ENCODE measurements at places on chromosomes 7 and 10.

DNA sequence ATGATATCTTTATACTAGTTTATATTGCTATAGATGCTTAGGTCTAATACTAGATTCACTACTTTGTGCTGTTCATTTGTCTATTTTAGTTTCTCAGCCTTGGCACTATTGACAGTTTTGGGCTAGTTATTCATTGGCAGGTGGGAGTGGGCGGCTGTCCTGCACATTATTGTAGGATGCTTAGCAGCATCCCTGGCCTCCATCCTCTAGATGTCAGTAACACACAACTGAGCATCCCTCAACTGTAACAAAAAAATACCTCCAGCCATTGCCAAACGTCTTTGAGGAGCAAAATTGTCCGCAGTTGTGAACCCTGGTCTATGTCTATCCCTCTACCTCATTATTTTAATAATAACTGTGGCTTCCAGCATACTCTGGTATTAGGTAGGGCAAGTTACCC is 34.4 kb upstream of the PNLIP start:
- no peak for DNase-seq

- peak; percentile 28 for DNase-seq
These were observed 164.6 kb upstream of the SH2B2 start for GRCh38 chr7:102122026-102122425.

- DNase-seq: no peak
These were observed 285.7 kb downstream of the ZEB1 start for GRCh38 chr10:31604646-31605170.

DNA sequence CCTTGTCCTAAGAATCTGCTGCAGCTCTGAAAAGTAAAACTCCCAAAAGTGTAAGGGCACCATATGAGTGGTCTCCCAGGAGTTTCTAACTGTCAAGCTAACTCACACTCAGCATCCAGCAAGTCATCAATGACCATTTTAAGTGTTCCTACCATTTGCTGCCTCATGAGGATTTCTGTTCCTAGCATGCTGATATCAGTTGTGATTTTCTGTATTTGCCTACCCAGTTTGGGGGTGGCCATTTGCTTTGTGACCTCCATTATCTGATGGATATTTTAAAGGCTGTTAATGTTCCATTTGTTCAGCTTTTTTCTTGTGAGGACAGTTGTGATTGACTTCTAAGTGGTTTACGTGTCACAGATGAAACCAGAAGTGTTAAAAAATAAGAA is 2.9 kb downstream of the FAM24B start:
- DNase-seq: no peak

- DNase-seq: no peak
These were observed 86.8 kb upstream of the CACNA2D1 start for GRCh38 chr7:82530361-82530760.

DNA sequence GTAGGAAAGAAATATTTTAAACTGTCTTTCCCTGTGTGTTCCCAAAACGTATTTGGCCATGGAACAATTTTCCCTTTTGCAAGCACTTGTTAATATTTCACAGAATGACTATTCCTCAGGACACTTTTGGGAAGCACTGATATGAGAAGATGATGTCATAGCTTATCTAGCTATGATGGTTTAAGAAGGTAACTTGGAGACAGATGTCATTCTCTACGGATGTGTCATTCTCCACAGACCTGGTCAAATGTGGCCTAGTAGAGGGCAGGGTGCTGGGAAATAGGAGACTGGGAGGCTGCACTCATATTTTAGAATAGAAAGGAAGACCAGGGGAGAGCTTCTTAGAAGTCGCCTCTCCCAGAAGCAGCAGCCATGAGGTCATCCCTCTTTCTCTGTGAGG is 220.7 kb upstream of the GLI3 start:
- peak; percentile 59 for DNase-seq

DNA sequence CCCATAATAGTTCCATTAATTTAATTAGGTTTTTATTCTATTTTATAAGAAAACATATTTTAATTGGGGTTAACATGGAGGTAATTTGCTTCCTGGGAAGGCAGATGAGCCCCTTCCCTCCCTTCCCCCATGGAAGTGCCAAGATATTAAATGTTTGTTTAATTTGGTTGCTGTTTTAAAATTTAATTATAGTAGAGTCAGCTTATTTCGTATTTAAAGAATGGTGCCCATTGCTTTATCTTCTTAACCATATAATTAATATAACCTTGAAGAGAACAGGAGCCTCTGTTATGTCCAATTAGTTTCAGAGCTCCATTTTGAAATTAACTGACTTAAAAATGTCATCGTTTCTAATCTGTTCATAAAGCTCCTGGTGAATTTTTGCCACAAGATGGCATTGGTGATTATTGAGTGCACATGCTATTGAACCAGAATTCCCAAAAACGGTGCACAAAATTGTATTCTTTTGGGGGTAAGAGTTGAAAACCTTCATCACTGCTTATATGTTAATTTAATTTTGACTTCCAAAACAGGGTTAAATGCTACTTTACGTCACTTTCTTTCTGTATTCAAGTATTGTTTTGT is 26.0 kb downstream of the KLHDC10 start:
- no peak for DNase-seq

DNA sequence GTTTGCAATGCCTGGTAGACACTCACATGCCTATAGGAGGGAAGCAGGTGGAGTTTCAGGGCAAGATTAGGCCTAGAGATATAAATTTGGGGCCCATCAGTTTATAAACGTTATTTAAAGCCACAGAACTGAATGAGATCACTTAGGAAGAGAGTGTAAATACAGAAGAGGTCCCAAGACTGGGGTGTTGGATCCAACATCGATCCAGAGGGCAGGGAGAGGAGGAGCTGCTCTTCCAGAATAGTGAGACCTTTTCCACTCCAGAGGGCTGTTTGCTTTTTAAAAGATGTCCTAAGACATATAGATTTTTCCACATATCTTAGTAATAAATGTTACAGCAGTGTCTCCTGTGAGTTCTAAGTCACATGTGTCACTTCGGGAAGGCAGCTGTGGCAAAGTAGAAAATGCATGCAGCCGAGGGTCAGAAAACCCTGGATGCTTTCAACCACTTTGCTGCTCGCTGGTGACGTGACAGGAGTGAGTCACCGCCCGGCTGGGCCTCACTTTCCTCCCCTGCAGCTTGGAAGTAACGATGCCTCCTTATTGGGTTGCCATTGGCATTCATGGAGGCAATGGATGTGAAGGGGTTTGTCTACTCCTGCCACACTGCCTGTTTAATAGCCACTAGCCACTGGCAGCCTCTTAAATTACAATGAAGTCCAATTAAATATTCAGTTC is 95.4 kb downstream of the TRIL start:
- no peak for DNase-seq

- DNase-seq: no peak
These were observed 153.4 kb upstream of the FEZF1 start for GRCh38 chr7:122457969-122458368.

DNA sequence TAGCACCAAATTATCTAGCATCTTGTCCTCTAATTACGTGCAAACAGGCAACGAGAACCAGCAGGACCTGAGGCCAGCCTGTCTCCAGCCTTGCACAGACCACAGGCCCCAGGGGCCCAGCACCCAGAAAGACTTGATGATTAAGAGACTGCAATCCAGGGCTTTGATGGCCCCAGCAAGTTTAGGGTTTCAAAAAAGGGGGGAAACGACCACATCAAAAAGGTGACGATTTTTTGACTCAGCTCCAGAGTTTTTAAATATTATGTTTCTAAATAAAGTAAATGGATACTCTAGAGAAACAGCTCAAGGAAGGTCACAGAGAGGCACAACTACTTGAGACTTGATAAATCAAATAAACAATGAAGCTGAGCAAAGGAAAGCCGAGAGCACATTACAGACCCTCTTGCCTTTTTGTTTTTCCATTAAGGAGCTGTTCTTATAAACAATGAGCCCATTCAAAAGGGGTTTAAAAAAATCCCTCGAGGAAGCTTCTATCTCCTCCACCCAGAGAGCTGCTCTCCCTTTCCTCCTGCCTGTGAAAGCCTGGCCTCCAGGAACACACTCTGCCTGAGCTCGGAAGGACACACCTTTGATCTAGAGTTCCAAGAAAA is 44.1 kb downstream of the GLI3 start:
- DNase-seq: no peak

GRCh38 chr10:2966134-2966533 is 101.2 kb upstream of the PFKP start:
- no peak for DNase-seq

- DNase-seq: no peak
These were observed 196.0 kb upstream of the TMEM72 start for GRCh38 chr10:44715136-44715535.

GRCh38 chr7:29105191-29105590 is 41.1 kb downstream of the CPVL start:
- peak; percentile 57 for DNase-seq

GRCh38 chr10:99742701-99743100 is 10.7 kb downstream of the CUTC start:
- DNase-seq: no peak

GRCh38 chr7:113141803-113142202 is 23.4 kb upstream of the SMIM30 start:
- DNase-seq: no peak

DNA sequence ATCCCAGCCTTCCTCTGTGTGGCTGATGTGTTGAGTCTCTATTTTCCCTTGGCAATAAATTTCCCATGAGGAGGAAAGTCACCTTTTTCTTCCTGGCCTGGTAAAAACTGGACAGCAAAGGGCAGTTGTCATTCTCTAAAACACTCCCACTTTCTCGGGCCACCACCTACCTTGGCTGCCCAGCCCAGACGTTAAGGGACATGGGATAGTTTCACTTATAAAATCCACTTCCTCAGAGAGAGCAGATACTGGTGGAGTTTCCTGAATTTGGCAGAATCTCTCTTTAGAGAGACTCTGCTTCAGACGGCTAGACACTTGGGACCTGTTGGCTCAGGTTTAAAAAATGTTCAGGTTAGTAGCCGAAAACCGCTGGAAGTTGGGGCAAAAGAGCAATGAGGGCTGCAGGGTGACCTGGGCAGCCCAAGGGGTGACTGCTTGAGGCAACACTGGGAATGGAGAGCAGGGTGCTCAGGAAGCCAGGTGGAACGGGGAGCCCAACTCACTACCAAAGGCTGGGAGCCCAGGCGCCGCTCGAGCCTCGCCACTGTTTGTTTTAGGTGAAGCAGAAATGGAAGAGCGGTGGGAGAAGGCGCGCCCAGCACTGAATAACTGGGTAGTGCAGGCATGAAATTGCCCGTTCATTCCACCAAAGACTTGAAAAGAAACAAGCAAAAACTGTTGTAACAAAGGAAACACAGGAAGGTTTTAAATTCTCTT is 186.1 kb downstream of the TRIL start:
- no peak for DNase-seq

GRCh38 chr10:130867446-130868194 is 443.9 kb downstream of the TCERG1L start:
- no peak for DNase-seq

DNA sequence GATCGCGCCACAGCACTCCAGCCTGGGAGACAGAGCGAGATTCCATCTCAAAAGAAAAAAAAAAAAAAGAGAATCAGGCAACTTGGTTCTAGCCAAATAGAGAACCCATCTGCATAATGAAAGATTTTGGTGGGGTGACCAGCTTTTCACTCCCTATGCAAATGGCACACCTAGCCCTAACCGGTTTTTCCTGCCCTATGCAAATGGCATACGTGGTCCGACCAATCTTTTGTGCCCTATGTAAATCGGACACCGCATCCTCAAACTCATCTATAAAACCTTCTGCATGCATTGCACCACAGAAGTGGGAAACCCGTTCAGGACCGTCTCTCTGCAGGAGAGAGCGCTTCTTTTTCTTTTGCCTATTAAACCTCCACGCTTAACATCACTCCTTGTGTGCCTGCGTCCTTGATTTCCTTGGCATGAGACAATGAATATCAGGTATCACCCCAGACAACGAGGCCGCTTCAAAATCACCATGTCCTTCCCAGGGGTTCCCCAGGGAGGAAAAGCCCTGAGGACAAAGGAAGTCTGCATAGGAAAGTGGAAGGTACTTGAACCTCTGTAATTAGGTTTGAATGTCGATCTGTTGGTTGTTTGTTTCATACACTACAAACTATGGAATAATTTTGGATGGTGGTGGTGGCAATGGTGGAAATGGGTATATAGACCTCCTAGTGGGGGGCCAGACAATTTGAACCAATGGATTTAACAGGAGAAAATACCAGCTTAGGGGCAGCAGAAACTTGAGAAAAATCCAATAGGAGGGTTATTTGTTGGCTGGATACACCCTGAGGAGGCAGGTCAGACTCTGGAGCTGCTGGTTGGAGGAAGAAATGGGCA is 396.2 kb downstream of the TYW1 start:
- no peak for DNase-seq

DNA sequence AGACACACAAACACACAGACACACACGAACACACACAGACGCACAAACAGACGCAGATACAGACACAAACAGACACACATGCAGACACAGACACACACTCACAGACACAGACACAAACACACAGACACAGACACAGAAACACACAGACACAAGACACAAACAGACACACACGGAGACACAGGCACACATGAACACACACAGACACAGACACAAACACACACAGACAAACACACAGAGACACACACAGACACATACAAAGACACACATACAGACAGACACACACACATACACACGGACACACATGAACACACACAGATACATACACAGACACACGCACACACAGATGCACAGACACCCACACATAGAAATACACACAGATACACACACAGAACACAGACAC is 434.9 kb downstream of the DNAJB6 start:
- DNase-seq: no peak

DNA sequence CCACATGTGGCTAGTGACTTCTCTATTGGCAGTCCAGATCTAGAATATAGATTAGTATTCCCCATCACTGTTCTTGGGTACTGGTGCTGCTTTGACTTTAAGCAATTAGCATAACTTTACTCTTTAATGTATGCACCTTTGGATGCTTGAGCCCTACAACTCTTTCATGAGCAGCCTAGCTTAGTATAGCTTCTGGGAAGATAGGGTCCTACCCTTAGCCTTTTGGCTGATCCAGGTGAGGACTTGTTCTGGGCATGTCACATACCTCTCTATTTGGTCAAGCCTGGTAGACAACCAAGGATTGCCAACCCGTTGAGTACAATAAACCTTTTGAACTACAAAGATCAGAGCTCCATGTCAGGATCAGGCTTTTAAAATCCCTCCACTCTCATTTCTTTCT is 17.7 kb downstream of the PCGF5 start:
- no peak for DNase-seq
